ENCODE measurements at places on chromosomes 6 and 20.

DNA sequence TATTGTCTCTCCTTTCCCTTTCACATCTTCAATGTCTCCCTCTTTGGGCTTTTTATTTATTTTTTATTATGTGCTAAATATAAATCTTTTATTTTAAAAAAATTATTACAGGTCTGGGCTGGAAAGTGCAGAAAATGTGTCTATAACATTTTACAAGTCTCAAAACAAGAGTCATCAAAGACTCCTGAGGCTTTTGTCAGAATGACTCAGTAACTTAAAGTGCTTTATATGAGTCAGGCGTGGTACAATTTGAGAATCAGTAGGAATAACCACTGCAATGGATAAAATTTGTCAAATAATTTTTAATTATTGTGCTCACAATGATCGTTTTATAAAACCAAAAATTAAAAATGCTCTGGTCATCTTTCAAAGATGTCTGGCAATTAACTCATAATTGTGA, 193.9 kb downstream of the MMUT start:
- peak; percentile 4 for DNase-seq

DNA sequence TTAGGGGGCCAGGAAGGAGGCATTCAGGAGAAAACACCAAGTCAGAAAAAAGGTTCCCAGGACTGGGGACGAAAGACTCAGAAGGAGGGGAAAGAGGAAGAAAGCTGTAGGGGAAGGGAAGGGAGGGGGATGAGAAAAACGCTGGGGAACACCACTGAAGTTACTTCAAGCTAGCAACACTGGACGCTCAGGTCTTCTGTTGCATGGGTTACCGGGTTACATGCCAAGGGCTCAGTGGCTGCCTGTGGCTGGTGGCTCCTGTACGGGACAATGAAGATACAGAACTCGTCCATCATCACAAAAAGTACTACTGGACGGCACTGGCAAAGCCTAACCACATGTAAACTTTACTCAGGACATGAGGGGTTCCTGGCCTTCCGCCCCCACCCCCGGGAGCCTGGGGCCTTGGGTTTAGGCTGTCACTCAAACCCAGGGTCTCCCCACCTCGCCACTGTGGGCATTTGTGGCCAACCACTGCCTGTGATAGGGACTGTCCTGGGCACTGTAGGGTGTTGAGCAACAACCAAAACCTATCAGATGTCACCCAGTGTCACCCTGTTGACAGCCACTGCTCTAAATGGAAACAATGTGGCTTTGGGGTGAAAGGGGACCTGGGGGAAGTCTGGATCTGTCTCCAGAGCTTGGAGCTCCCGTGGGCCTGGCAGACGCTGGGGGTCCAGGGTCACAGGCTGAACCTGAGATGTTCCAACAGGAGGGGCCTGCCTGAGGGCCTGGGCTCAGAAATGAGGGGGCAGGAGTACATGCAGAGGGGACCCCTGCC, 40.3 kb upstream of the CD93 start:
- no peak for DNase-seq

DNA sequence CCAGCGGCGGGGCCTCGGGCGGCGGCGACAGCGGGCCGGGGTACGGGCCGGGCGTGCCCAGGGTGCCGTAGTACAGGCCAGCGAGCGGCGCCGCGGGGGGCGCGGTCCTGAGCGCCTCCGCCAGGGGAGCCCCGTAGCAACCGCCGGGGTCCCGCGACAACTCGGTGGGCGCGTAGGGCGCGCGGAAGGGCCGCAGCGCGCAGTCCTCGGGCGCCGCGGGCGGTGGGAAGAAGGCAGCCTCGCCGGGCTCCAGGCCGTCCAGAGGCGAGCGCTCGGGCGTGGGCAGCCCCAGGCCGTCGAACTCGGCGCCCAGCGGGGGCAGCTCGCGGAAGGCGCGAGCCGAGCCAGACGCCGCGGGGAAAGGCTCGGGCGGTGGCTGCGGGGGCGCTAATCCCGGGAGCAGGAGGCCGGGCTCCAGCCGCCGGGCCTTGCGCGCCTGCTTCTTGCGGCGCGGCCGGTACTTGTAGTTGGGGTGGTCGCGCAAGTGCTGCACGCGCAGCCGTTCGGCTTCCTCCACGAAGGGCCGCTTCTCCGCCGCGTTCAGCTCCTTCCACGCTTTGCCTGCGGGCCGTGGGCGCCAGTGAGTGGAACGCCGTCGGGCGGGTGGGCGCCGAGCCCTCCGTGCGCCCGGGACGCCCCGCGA, 916 bp downstream of the SOX18 start:
- no peak for DNase-seq

- no peak for DNase-seq
Measured at GRCh38 chr6:125943528-125944433, 12.8 kb upstream of the HINT3 start.

DNA sequence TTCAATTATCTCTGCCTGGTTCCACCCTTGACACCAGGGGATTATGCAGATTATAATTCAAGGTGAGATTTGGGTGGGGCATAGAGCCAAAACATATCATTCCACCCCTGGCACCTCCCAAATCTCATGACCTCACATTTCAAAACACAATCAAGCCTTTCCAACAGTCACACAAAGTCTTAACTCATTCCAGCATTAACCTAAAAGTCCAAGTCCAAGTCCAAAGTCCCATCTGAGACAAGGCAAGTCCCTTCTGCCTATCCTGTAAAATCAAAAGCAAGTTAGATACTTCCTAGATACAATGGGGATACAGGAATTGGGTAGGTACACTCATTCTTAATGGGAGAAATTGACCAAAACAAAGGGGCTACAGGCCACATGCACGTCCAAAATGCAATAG, 73.7 kb upstream of the SLC24A3 start:
- DNase-seq: no peak

All from fibroblast of upper back skin (primary cell).